BJ (cell line): ENCODE measurements at places on chromosomes 16 and 17.

DNA sequence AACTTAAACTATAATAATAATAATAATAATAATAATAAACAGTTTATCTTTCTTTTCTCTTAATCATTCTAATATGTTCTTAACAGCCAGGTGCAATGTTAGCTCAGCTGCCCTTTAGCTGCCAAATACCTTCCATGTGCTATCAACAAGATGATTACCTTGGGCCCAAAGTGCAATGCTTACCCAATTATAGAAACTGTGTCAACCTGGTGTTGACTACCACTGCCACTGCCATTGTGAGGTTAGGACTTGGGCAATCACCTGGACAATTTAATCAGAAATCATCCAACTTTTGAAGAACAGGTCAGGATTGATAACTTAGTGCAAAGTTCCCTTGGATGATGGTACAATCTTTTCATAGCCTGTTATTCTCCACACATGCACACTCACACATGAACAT lies 371.8 kb upstream of the SALL1 start:
- no peak for DNase-seq

DNA sequence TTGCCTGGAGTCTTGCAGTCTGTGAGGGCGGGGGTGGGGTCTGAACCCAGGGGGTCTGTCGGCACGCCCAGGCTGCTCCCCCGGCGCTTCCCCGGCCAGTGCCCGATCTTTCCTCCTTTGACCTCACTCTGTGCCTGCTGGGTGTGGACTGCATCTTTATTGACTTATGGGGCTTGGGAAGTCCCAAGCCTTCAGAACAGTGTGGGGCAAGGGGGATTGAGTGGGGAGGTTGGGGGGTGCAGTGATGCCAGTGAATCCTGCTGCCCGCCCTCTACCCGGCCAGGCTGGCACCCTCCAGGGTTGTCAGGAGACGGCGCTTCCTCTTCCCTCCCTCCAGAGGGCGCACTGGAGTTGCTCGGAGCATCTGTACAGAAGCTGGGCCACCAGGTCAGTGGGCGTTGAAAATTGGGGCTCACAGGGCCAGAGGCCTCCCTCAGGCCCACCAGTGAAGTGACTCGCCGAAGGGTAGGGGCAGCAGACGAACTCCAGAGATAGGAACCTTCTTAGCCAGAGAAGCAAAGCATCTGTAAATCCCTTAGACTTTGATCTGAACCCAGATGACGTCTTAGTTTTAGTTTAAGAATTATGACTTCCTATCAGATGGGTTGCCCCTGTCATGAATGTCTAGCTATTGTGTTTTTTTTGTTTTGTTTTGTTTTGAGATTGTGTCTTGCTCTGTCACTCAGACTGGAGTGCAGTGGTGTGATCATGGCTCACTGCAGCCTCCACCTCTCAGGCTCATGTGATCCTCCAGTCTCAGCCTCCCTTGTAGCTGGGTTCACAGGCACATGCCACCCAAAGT lies 184.8 kb upstream of the CIBAR2 start:
- DNase-seq = no peak

GRCh38 chr17:51707216-51707615 lies 446.9 kb downstream of the UTP18 start:
- no peak for DNase-seq

- DNase-seq = peak; percentile 5
Observed at GRCh38 chr17:66152756-66153155, 39.2 kb downstream of the CEP112 start.
